Stimulated activated CD8-positive, alpha-beta memory T cell treated with anti-CD3 and anti-CD28 coated beads, Interleukin-12 subunit alpha, Interleukin-12 subunit beta, amount 100 ng/mL, for 4 hours (primary cell): ENCODE measurements at places on chromosomes 4 and X.

- no peak for DNase-seq
Measured at GRCh38 chr4:163474027-163474426, 473 bp upstream of the TKTL2 start.

DNA sequence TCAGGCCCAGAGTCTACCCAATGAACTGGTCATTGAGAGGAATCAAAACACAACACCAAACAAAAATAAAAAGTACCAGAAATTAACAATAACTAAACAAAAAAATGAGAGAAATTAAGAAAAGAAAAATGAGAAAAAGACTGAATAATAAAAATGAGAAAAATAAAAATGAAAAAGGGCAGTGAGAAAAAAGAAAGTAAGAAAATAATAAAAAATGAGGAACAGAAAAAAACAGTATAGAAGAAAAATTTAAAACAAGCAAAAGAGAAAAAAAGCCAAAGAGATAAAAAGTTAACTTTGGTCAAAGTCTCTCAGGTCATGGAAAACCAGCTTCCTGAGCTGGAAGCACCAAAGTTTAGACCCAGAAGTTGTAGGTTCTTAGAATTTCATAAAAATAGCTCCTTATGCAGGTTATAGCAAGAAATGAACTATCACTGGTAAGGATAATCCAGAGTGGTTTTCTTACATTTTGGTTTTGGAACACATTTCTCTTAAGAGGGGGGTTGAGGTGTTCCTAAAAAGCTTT, 51.0 kb upstream of the WDR17 start:
- no peak for DNase-seq

GRCh38 chr4:5784960-5785611, 74.1 kb downstream of the EVC start:
- DNase-seq: no peak

DNA sequence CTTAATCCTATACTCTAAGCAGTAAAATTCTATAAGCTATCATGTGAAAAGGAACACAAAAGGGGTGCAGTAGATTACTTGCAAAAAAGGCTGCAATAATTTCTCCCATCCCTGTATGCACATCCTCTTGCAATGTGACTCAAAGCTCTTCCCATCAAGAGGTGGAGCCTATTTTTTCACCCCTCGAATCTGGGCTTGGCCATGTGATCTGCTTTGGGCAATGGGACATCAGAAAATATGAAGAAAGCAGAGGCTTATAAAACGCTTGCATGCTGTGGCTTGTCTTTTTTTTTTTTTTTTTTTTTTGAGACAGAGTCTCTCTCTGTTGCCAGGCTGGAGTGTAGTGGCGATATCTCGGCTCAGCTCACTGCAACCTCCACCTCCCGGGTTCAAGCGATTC, 33.0 kb downstream of the GEMIN8 start:
- DNase-seq: no peak

- DNase-seq: no peak
Measured at GRCh38 chr4:78293821-78294301, 236.7 kb downstream of the FRAS1 start.

GRCh38 chrX:9241427-9241826, 207.5 kb upstream of the FAM9B start:
- no peak for DNase-seq

DNA sequence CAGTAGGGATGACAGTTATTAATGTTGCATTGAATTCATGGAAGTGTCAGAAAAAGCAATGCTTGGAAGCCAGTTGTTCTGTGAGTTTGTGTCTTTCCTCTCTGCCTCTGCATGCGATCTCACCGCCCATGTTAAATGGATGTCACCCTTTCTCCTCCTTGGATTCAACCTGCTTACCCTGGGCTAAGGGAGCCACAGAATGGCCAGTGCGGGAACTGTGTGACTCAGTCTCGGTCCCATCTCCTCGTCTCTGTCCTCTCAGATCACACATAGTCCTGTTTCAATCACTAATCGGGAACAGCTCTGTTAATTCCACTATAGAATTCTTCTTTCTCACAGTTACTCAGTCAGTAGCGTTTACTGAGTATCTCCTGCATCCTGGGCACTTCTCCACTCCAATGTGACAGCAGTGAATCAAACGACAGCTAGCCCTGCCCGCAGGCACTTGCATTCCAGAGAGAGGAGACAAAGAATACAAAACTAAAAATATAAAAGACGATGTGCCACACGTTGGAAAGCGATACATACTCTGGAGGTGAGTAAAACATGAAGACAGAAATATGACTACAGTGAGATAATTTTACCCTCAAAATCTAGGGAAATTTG, 53.6 kb upstream of the TLR3 start:
- DNase-seq: no peak

- no peak for DNase-seq
Measured at GRCh38 chr4:150133605-150134004, 55.4 kb downstream of the DCLK2 start.

DNA sequence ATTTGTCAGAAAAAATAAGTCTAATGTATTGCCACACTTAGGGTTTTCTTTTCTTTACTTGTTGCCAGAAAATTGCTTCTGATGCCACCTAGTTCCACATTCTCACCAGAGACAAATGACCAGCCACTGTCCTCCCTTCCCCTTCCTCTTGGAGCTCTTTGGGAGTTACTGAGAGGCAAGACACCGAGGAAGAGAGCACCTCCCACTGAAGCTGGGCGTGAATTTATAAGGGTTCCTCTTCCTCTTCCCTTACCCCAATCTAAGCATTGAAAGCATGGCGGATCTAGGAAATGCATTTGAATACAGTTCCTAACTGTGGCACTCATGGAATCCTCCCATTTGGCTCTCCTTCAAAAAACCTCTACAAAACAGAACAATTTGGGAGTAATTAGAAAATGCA, 30.0 kb downstream of the ANXA3 start:
- DNase-seq: no peak

GRCh38 chrX:37653397-37654085, 32.0 kb upstream of the XK start:
- DNase-seq: no peak

GRCh38 chr4:7677799-7678301, 243.1 kb upstream of the PSAPL1 start:
- DNase-seq: no peak

GRCh38 chr4:40915318-40916217, 165.8 kb downstream of the NSUN7 start:
- no peak for DNase-seq

DNA sequence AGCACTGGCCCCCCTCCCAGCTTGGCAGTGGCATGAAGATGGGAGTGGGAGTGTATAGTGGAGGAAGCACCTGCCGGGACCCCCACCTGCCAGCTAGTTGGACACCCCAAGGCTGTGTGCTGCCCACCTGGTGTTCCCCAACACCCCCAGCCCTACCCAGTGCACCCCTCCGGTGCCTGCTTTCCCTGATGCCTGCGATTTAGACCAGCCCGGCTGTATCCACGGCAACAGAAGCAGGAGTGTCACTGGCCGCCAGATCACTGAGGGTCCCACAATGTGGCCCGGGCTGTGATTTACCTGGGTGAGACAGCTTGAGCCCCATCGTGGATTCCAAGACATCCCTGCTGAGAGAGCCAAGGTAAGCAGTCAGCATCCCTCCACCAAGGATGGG, 533 bp downstream of the GPR173 start:
- DNase-seq: no peak

- DNase-seq: no peak
Measured at GRCh38 chr4:188145601-188146000, 6.4 kb downstream of the TRIML1 start.

DNA sequence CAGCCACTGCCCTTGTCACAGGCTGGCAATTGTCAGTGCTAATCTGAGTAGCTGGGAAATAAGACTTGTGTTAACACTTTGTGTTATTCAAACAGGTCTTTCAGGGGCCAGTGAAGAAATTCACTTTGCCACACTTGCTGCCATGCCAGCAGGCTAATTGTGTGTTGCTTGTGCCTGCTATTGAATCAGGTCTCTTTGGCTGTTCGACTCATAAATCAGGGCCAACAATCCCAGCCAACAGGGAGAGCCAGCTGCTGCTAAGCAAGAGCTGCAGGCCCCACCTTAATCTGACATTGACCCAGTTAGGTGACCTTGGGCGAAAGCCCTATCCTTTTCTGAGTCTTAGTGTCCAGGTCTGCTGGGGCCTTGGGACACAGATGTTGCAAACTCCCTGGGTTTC, 28.1 kb upstream of the MAMLD1 start:
- DNase-seq: no peak
